ENCODE measurements at places on chromosomes 6 and 20.

- DNase-seq: no peak
Measured at GRCh38 chr6:52511572-52512151, 65.2 kb downstream of the TRAM2 start.

DNA sequence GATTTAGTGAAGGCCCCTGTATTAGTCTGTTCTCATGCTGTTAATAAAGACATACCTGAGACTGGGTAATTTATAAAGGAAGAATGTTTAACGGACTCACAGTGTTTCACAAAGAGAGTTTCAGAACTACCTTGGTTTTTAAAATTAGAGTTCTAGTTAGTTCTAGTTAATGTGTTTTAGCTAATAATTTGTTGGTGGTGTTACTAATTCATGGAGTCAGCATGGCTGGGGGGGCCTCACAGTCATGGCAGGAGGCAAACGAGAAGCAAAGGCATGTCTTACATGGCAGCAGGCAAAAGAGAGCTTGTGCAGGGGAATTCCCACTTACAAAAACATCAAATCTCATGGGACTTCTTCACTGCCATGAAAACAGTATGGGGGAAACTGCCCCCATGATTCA lies 12.0 kb upstream of the SLC17A3 start:
- no peak for DNase-seq

GRCh38 chr6:158665332-158665731 lies 15.5 kb downstream of the SYTL3 start:
- DNase-seq: no peak

GRCh38 chr20:48923149-48923718 lies 1.7 kb downstream of the ARFGEF2 start:
- DNase-seq: no peak

- DNase-seq: no peak
Measured at GRCh38 chr6:24490948-24491347, 1.6 kb upstream of the GPLD1 start.

All from activated CD8-positive, alpha-beta memory T cell treated with anti-CD3 and anti-CD28 coated beads for 4 hours (primary cell).